ENCODE measurements at places on chromosomes 5 and 9. TPM values are rescaled to one million over a fixed set of nuclear protein-coding genes. Genes with fewer than 3 reads are reported as not detected.

DNA sequence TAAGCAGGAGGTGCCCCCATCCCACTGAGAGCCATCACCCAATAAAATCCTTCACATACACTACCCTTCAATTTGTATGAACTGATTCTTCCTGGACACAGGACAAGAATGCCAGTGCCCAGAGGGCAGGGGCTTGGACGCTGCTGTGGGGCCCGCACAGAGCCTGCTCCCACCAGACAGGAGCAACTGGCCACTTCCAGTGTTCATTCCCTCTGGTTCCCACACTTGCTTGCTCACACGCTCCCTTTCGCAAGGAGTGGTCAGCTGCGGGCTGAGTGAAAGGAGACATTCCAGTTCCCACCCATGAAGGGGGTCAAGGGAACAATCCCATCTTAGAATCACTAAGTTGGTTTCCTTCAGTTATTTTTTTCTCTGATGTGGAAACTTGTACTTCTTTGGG lies 314.5 kb upstream of the ACO1 start:
- no peak for DNase-seq

DNA sequence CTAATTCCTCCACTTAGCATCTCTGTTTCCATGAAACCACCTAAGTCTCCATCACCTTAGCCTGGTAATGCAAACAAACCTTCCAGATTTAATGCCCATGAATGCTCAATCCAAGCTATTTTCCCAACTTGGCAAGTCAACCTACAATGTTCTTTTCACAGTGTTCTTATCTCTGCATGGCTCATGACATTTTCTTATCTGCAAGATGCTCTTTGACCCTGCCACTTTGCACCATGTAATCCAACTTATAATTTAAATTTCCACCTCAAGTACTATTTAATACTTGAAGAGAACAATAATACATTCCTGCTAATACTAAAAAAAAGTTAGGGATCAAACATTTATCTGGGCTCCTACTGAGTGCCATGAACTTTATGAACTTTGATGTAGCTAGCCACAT lies 164.3 kb downstream of the TMEM232 start:
- no peak for DNase-seq

- DNase-seq, result no peak
Measured at GRCh38 chr9:126403397-126403796, 76.8 kb downstream of the MVB12B start.

GRCh38 chr5:931570-932145 lies 39.0 kb downstream of the TRIP13 start:
- DNase-seq, result no peak

- DNase-seq, result no peak
Measured at GRCh38 chr9:4106081-4106759, 193.6 kb downstream of the GLIS3 start.

DNA sequence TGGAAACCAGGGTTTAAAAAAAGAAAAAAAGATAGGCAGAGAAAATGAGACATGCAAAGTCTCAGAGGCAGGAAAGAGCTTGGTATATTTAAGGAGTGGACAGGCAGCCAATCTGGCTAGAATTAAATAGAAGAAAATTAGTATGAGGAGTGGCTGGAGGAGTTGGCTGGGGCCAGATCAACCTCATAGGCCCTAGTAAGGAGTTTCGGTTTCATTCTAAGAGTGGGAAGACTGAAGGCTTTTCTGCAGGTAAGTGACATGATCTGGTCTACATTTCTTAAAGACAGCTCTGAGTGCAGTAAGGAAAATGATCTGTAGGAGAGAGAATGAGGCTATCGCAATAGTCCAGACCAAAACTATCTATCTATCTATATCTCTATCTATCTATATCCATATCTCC lies 27.5 kb downstream of the ADRB2 start:
- DNase-seq, result no peak

- peak; percentile 24 for DNase-seq
Measured at GRCh38 chr9:88258024-88258423, 119.7 kb upstream of the SPATA31C2 start.

GRCh38 chr5:148458036-148458888 lies 74.5 kb downstream of the FBXO38 start:
- no peak for DNase-seq

SLC6A19 gene
- not detected for total RNA-seq

- peak; percentile 32 for DNase-seq
Measured at GRCh38 chr9:137130176-137130755, 8.7 kb upstream of the GRIN1 start.

- DNase-seq, result no peak
Measured at GRCh38 chr9:92164490-92164889, 49.3 kb upstream of the SPTLC1 start.

FBXL7 gene
- total RNA-seq, result 5.0 TPM

SPATA31A3 gene
- not detected for total RNA-seq

TAF11L5 gene
- total RNA-seq, result not detected

- no peak for DNase-seq
Measured at GRCh38 chr5:67648201-67648671, 451.6 kb upstream of the CD180 start.

DNA sequence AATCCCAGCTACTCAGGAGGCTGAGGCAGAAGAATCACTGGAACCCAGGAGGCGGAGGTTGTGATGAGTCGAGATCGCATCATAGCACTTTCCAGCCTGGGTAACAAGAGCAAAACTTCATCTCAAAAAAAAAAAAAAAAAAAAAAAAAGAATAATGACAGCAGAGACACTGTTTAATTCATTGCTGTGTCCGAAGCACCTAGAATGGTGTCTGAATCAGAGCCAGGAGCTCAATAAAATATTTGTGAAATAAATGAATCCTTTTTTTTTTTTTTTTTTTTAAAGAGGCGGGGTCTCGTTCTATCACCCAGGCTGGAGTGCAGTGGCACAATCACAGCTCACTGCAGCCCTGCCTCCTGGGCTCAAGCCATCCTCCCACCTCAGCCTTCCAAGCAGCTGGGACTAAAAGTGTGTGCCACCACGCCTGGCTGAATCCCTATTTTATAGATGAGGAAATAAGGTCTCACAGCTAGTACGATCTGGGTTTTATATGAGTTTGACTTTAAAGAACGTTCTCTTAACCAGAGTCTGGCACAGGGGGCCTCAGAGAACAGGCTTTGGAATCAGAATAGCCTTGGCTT lies 47.8 kb downstream of the THOC3 start:
- DNase-seq, result peak; percentile 41

DNA sequence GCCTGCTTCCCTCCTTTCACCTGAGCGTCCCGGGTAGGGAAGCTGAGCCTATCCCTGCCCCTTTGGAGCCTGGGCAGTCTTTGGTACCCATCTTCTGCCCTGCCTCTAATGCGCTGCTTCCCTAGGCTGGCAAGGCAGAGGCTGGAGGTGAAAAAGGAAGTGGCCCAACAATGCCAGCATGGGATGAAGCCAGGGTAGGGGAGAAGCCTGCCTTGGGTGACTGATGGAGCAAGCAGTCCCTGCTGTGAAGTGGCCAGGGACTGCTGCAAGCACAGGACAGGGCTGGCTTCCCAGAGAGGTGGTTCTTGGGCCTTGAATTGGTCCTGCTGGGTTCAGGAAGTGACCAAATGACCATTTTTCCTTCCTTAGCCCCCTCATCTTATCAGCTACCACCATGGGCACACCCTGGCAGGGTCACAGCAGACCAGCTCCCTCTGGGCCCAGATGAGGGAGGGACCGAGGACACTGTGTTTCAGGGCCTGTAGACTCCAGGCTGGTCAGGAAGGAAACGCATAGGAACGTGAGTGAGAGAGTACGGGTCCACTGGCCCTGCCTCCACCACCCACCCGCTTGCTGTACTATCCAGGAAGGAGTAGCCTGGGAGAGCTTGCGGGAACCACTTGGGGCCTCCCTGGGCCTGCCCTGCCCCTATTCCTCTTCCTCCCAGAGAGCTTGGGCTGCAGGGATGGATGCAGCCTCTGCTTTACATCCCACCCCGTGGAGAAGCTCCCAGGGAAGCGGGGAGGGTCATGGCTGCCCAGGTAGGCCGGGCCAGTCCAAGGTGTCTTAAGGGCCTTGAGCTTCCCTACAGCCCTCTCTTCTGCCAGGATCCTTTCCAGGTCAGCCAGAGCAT lies 102.6 kb downstream of the DAB2IP start:
- no peak for DNase-seq

DNA sequence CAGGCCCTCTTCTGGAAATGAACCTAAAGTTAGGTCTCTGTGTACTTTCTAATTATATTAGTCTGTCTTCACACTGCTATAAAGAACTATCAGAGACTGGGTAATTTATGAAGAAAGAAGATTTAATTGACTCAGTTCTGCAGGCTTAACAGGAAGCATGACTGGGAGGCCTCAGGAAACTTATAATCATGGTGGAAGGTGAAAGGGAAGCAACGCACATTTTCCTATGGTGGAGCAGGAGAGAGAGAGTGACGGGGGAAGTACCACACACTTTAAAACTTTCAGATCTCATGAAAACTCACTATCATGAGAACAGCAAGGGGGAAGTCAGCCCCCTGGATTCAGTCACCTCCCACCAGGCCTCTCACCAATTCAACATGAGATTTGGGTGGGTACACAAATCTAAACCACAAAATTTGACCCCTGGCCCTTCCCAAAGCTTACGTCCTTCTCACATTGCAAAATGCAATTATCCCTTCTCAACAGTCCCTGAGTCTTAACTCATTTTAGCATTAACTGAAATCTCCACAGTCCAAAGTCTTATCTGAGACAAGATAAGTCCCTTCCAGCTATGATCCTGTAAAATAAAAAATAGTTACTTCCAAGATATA lies 40.7 kb downstream of the TRIP13 start:
- no peak for DNase-seq

DNA sequence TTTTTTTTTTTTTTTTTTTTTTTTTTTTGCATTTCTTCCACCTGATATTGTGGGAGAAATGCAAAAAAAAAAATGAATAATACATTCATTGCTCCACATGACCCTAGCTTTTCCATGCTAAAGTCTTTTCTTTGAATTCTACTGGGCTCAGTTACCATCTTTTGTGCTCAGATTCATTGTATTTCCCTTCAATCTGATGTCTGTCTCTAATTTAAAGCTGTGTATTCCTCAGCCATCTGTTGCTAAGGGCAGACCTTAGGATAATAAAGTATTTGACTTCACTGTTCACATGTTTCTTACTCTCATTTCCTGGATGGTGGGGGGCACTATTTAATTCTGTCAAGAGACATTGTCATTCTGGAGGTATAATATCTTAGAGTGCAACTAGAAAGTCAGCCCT lies 123.5 kb downstream of the FGF10 start:
- no peak for DNase-seq

DNA sequence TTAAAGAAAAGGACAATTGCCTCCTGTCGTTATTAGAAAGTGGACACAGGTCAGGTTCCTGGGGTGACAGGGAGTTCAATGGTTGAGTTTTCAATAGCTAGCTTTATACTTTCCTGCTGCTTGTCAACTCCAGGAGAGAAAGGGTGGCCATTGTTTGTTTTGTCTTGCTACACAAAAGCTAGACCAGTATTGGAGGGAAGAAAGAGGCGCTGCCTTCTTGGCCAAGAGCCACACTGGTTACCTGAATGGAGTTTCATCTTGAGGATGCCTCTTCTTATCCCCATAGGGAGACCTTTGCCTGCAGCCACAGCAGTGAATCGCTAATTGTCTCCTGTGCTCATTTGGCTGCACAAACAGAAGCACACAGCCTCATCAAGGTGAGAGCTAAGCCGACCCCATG lies 279.4 kb upstream of the GRIA1 start:
- DNase-seq, result no peak

SOX30 gene
- not detected for total RNA-seq

- peak; percentile 36 for DNase-seq
Measured at GRCh38 chr5:112125903-112126302, 293.2 kb downstream of the EPB41L4A start.

Data from RPMI7951 (cell line).